ENCODE measurements at places on chromosomes 13 and 19. TPM values are rescaled to one million over a fixed set of nuclear protein-coding genes. Genes with fewer than 3 reads are reported as not detected.

The RFPL4AL1 gene
- not detected for total RNA-seq

The PRR20D gene
- not detected for total RNA-seq

- H3K27me3 ChIP-seq = no peaks in the 10 kb centered on the region
- no peaks in the 10 kb centered on the region for H3K4me1 ChIP-seq
- no peak overlapping the region for H3K27ac ChIP-seq
- DNase-seq = no peak
Measured at GRCh38 chr13:49308097-49308875, 60.6 kb downstream of the CDADC1 start.

DNA sequence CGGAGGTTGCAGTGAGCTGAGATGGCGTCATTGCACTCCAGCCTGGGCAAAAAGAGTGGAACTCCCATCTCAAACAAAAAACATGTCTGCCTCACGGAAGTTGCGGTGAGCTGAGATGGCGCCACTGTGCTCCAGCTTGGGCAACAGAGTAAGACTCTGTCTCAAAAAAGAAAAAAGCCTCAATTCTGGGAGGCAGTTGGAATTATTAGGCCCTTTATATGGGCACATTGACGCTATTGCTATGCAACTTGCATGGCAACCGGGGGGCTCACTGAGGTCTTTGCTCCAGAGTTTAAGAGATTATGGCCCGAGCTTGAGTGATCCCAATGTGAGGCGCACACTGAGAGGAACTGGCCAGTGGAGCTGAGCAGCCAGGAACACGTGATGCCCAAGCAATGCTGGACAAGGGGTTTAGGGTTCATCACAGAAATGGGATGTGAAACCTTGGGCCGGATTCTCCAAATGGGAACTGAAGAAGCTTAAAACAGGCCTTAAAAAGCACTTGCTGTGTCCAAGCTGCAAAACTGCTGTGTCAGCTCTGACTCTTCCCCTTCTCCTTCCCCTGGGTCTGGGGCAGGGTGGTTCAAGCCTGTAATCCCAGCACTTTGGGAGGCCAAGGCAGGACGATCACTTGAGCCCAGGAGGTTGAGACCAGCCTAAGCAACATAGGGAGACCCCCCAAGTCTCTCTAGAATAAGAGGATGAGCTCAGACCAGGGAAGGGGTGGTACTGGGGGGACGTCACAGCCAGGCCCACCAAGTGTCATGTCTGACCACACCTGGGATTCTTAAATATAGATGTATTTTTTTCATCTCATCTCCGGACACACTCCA is 2.5 kb downstream of the FTL start:
- H3K27ac ChIP-seq = peak overlapping the region; percentile 23
- H3K4me3 ChIP-seq = no peak overlapping the region
- no peaks in the 10 kb centered on the region for H3K27me3 ChIP-seq
